Thymus (tissue), 14 donors: ENCODE measurements at places on chromosomes 12 and 14.
A peak's percentile ranks its signal among the peaks of the same experiment; 100 is the strongest.

DNA sequence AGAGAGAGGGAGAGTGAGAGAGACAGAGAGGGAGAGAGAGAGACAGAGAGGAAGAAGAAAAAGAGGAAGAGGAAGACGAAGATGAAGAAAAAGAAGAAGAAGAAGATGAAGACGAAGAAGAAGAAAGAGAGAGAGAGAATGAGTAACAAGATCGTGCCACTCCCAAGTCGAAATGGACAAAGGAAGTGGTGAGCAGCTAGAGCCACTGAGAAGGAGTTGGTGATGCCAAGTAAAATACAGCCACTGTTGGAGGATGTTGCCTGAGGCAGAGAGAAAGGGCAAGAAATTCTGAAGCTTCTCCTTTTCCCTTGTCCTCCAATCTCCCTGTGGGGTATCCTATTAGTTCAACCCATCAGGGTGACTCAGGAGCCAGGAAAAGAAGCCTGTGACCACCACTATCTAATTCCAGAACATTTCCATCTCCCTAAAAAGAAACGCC is 12.5 kb upstream of the ANAPC5 start:
- no peaks in the 10 kb centered on the region for H3K36me3 ChIP-seq
- DNase-seq, result no peak
- H3K27me3 ChIP-seq, result no peaks in the 10 kb centered on the region
- H3K4me1 ChIP-seq, result no peaks in the 10 kb centered on the region

- H3K4me1 ChIP-seq, result peaks cover 14% of the 10 kb centered on the region
- no peaks in the 10 kb centered on the region for H3K36me3 ChIP-seq
- H3K27ac ChIP-seq, result no peak overlapping the region
- H3K27me3 ChIP-seq, result peaks cover 2% of the 10 kb centered on the region
- H3K4me3 ChIP-seq, result no peak overlapping the region
These were observed 34.2 kb upstream of the PPP1R13B start for GRCh38 chr14:103881268-103882201.

- H3K4me1 ChIP-seq, result no peaks in the 10 kb centered on the region
- no peak overlapping the region for H3K27ac ChIP-seq
- no peaks in the 10 kb centered on the region for H3K27me3 ChIP-seq
- H3K36me3 ChIP-seq, result no peaks in the 10 kb centered on the region
- no peak for DNase-seq
- H3K4me3 ChIP-seq, result no peak overlapping the region
These were observed 59.1 kb upstream of the PCED1B start for GRCh38 chr12:47020211-47020821.

- no peaks in the 10 kb centered on the region for H3K4me1 ChIP-seq
- H3K27me3 ChIP-seq, result no peaks in the 10 kb centered on the region
- no peak overlapping the region for H3K27ac ChIP-seq
- H3K36me3 ChIP-seq, result no peaks in the 10 kb centered on the region
These were observed 45.9 kb upstream of the IFNG-AS1 start for GRCh38 chr12:67943141-67943892.

GRCh38 chr12:100265732-100266584 is 921 bp downstream of the DEPDC4 start:
- peaks cover 3% of the 10 kb centered on the region for H3K4me1 ChIP-seq
- H3K36me3 ChIP-seq, result no peaks in the 10 kb centered on the region
- peak overlapping the region; percentile 98 for H3K4me3 ChIP-seq
- DNase-seq, result no peak
- H3K27ac ChIP-seq, result peak overlapping the region; percentile 57

DNA sequence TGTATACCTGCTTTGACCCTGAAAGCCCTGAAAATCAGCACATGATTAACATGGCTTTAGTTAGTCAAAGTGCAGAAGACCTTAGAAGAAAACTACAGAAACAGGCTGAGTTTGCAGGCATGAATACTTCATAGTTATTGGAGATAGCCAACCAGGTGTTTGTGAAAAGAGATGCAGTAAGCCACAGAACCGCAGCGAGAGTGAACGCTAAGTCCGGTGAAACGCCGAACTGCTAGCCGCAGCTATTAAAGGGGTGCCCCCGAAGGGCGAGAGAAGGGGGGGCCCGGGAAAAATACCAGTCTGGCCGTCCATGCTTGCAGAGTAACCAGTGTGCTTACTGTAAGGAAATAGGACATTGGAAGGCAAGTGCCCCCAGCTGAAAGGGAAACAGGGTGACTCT is 784.0 kb upstream of the TMEM132C start:
- no peak for DNase-seq
- no peaks in the 10 kb centered on the region for H3K36me3 ChIP-seq
- no peaks in the 10 kb centered on the region for H3K27me3 ChIP-seq
- H3K4me1 ChIP-seq, result no peaks in the 10 kb centered on the region
- H3K27ac ChIP-seq, result no peak overlapping the region

DNA sequence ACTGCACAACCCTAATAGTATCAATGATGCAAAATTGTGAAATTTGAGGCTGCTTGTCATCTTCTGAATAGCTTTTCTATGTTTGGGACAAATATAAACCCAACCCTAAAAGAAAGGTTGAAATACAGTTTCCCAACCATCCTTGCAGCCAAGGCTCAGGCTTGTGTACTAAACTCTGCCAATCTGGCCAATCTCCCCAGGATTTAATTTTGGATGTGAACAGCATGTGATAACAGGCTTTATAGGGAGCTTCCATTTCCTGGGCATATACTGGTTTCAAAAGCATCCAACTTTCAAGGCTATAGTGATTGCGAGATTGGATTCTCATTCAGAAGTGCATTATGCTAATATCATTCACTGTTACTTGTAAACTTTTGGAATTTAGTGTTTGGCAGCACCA is 55.7 kb upstream of the MUCL1 start:
- H3K27me3 ChIP-seq, result no peaks in the 10 kb centered on the region
- H3K4me3 ChIP-seq, result no peak overlapping the region
- no peak for DNase-seq
- H3K36me3 ChIP-seq, result no peaks in the 10 kb centered on the region

- H3K27me3 ChIP-seq, result no peaks in the 10 kb centered on the region
- peaks cover 9% of the 10 kb centered on the region for H3K4me1 ChIP-seq
- DNase-seq, result no peak
- H3K4me3 ChIP-seq, result no peak overlapping the region
These were observed 126.4 kb upstream of the FOXN3 start for GRCh38 chr14:89543425-89543790.
